Left ventricle myocardium inferior (tissue), 1 donor: ENCODE measurements at places on chromosomes 7 and 10.
A peak's percentile ranks its signal among the peaks of the same experiment; 100 is the strongest.

DNA sequence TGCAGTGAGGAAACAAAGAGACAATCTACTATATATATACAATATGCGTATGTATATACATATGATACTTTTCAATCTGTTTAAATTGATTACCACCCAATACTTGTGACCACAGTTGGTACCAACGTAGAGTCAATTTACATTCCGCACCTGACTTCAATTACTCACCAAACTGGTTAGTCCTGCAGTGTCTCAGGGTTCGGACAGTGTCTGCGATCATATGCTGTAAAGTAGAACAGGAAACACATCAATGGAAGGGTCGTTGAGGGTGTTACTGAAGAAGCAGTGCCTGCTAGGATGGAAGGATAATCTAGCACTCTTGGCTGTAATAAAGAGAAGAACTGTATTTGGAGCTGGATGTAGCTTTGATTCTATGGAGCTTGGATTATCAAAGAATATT is 179.7 kb upstream of the CDCA7L start:
- no peak for DNase-seq

DNA sequence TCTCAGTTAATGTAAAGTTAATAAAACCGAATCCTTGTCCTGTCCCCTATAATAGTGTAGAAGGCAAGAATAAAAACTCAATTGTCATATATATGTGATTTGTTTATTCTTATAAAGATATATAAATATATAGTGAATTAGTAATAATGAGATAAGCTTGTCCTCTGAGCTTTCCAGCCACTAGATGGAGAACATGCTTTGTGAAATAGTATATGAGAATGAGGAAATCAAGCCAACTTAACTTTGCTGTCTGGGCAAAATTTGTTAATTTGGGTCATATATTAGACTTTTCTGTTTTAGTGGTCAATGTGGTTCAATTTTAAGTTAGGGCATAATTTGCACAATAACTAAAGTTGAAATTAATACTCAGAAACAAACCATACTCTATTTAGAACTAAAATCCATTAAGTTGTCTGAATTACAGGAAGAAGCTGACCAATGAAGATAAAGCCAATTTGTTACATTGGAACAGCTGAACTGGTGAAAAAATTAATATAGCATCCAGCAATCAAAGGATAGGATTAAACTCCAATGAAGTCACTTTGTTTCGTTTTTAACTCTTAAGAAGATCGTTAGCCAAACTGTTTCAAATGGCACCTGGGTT is 595.0 kb downstream of the ARL4A start:
- no peak for DNase-seq

DNA sequence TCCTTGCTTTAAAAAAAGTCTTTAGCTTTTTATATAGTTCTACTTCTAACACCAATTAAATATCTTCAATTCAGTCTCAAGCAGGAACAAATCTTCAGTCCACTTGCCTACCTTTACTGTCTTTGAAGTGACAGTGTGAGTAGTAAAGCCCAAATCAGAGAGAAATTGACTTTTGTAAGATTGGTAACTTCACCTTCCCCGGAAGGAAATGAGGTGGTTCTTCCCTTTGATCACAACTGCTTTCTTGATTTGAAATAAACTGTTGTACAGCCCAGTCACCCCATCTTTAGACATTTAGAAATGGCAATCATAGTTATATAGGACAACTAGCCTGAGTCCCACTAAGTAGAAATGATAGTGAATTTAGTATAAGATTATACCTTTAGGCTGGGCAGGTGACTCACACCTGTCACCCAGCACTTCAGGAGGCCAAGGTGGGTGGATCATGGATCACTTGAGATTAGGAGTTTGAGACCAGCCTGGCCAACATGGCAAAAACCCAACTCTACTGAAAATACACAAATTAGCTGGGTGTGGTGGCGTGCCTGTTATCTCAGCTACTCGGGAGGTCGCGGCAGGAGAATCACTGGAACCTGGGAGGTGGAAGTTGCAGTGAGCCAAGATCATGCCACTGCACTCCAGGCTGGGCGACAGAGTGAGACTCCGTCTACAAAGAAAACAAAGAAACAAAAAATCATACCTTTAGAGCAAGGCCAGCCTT is 4.7 kb downstream of the FAS start:
- no peak for DNase-seq

- DNase-seq, result no peak
Measured at GRCh38 chr10:114491933-114492332, 87.6 kb upstream of the AFAP1L2 start.

DNA sequence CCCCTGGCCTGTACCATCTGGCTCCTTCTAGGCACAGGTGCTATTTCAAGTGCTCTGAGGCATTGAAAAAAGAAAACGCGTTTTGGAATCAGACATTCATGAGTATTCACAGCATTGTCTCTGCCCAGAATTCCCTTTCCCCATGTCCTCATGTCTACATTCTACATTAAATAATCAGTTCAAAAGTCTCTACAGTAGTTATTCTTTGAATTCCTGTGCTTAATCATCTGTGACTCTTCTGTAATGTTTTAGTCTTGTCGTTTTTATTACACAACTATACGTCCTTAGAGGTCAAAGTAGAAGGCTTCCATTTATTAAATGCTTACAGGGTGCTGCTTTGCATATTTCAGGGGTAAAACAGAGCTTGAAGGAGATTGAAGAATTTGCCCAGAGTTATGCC is 95.7 kb downstream of the BICC1 start:
- DNase-seq, result no peak

- DNase-seq, result no peak
Measured at GRCh38 chr10:18236756-18237155, 96.5 kb downstream of the CACNB2 start.

GRCh38 chr10:1127629-1128028 is 71.4 kb downstream of the WDR37 start:
- no peak for DNase-seq

- no peak for DNase-seq
Measured at GRCh38 chr7:84339306-84339705, 144.7 kb upstream of the SEMA3A start.

DNA sequence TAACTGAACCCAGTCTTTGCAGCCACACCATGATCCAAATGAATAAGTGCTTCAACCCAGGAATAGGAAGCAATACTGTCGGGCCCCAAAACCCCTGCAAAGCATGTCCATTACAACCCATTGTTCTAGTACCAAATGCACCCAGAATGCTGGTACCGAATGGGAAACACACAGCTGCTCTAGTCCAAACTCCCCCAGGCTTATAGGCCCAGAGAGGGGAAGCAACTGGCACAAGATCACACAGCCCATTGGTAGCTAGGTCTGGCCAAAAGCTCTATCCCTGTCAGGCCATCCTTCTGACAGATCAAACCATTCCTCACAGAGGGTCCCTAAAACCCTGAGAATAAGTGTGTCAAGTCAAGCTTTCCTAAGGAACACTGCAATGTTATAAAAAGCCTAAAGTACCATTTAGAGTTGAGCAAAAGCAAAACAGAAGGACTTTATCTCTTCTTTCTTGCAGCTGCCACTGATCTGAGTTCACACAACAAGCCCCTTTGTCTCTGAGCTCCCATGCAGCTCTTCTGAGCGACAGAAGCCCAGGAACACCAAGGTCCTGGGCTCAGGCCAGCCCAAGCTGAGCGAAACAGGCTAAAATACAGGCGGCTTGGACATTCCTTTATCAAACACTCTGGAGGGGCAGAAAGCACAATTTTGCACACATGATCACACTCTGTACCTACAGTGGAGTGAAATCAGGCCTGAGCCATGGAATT is 116.7 kb downstream of the SGMS1 start:
- DNase-seq, result peak; percentile 52

- no peak for DNase-seq
Measured at GRCh38 chr10:69435966-69436520, 15.2 kb upstream of the TSPAN15 start.

GRCh38 chr10:80966326-80966986 is 428.8 kb downstream of the SH2D4B start:
- no peak for DNase-seq

DNA sequence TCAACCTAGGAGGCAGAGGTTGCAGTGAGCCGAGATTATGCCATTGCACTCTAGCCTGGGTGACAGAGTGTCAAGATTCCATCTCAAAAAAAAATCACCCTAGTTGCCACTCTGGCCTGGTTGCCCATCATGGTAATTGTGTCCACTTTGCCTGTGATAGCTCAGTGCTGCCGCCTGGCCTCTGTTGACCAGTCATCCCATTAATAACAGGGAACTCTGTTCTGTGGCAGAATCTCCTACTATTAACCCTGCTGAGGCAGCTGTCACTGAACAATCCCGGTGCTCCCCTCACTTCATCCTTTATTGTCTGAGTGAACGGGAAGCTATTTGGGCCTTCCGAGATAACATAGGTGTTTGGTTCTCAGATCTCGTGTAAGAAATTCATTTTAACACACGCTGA is 14.6 kb downstream of the ZNF3 start:
- no peak for DNase-seq

- DNase-seq, result no peak
Measured at GRCh38 chr7:39300276-39300675, 265.9 kb upstream of the YAE1 start.

DNA sequence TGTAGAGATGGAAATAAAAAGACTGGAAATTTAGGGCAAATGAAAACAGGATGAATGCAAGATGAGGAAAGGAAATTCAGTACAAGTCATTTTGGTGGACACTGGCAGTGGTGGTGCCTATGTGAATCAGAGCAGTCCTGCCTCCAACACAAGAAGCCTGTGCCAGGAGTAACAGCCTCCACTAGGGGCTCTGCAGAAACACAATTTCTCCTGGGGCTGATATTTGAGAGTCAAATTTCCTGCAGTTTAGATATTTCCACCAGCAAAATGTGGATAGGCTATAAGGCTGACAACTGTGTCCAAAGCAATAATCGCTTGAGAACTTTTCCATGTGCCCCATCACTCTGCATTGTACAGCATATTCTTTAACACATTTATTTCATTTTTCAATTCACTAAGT is 4.7 kb upstream of the PLXDC2 start:
- DNase-seq, result no peak

DNA sequence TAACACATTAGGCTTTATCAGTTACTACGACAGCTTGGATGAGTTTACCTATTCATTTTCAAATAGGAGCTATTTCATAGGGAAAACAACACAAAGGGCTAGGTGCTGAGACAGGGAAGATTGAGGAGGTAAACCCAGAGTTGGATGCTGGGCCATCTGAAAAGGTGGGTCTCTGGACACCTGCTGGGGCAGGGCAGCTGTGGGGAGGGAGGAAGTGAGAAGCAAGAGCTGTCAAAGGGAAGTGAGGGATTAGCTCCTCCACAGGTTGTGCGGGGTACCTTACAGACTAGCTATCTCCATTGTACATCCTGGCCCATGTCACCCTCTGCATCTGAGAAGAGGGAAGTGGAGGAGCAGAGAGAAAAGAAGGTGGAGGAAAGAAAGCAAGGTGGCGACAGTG is 48.9 kb downstream of the BLNK start:
- no peak for DNase-seq

GRCh38 chr10:62054830-62055229 is 153.3 kb downstream of the ARID5B start:
- DNase-seq, result no peak

GRCh38 chr7:90180649-90181048 is 26.4 kb downstream of the STEAP1 start:
- DNase-seq, result no peak

DNA sequence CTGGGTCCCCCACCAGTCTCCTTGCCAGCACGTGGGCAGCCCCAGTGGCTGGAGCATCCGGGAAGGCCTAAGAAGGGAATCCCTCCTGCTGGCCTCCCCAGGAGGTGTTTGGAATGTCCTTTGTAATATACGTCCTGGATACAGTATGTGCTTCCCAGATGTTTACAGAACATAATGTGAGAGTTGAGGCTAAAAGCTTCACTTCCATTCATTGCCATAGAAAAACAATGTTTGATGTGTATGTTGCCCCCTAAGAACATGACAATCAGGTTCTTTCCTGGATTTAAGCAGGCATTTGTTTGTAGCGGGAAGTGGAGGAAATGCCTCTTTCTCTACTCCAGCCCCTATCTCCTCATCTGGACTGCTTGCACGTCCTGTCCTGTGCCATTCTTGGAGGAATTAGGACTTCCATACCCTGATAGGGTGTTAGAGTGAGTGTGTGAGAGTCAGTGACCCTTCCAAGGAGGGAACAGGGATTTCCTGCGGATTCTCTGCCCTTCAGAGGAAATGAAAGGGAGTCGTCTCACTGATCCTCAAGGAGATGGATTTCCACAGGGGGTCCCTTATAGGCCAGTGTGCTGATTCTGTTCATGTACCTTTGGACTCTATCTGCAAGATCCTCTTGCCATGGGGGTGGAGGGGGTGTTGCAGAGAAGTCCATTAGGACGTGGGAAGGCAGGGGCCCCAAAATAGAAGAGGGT is 1.2 kb downstream of the IGFBP1 start:
- DNase-seq, result no peak

DNA sequence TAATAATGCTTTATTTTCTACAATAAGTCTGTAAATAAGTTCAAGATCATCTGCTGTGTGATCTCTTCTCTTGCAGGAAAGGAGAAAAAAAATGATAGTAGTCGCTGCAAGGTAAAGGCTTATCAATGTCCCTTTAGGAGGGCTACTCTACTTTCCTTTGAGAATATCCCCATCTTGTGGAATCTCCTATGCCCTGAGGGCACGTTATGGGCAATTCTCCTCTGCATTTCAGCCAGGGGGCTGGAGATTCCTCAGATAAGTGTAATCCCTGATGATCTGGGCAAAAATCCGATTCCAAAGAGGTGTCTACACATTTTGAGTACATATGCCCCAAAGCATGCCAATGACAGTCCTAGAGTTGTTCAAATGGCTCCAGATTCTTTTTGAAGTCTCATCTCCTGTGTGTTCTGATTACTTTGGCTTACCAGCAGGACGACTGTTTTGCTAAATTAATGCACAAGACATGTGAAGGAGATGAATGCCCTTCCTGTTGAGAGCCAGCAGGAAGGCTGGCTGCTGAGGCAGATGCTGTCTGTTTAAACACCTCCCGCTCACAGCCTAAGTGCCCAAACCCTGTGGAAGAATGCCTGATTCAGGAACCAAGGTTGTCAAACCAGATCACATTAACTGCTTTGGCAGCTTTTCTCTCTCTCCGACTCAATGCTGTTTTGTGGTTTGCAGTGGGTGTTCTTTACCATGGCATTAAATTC is 171.2 kb upstream of the COL1A2 start:
- DNase-seq, result no peak

- no peak for DNase-seq
Measured at GRCh38 chr7:142894985-142895593, 9.5 kb upstream of the TRPV6 start.

DNA sequence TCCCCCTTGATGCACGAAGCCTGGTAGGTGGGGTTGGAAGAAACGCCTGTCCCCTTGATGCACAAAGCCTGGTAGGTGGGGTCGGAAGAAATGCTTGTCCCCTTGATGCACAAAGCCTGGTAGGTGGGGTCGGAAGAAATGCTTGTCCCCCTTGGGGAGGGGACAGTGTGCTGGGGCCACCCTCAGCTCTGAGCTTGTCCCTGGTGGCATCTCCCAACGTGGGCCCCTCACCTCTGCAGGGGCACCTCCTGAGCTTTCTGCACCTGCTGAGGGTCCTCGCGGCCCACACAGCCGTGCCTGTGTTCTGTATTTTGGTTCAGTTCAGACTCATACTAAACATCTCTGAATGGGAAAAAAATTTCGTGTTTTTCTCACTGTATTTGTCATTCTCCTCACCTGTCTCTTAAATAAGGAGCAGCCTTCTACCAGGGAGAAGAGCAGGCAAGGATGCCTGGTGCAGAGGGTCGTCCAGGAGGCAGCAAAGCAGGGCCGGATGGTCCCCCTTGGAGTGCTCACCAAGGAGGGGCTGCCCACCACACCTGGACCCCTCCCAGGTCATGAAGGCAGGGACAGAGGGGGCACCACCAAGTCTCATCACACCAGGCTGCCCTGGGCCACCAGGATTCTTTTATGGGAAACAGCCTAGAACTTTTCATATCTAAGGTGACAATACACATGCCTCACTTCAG is 24.7 kb downstream of the VIPR2 start:
- no peak for DNase-seq

- DNase-seq, result no peak
Measured at GRCh38 chr7:76409537-76409936, at the start of gene SSC4D. Gene SSC4D, minus strand, starts transcription at chr7:76409697. Its CDS starts 5,258 bp downstream, at chr7:76404439.
